ENCODE measurements at places on chromosomes 11 and 22.

GRCh38 chr11:17743026-17743807 lies 8.6 kb downstream of the KCNC1 start:
- no peak for DNase-seq

DNA sequence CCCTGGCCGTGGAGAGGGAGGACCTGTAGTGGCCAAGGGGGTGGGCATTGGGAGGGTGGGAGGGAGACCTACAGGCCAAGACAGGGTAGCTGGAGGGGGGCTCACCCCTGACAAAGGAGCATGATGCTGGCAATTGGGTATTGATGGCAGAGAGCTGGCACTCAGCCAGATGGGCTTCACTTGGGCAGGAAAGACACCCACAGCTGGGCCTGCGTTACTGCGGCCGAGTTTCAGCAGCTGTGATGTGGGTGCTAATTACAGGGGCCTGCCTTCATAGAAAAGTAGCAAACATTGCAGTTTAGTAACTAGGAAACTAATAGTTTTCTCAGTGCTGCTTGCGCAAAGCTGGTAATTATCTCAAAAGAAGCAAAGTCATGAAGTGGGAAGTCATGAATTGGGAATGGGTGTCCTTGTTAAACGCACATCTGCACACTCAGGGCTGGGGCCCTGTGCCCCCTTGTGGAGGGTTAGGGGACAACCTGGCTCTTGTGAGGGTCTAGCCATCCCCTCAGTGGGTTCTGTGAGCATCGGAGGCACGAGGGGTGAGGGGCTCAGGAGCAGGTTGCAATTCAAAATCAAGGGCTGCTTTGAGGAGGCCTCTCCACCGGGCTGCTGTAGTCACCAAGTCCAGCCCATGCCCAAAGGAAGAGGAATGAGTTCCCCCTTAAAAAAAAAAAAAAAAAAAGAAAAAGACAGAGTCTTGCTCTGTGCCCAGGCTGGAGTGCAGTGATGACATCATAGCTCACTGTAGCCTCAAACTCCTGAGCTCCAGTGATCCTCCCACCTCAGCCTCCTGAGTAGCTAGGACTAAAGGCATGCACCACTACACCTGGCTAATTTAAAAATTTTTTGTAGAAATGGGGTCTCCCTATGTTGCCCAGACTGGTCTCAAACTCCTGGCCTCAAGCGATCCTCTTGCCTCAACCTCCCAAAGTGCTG lies 24.4 kb upstream of the TXNRD2 start:
- DNase-seq: peak; percentile 11

DNA sequence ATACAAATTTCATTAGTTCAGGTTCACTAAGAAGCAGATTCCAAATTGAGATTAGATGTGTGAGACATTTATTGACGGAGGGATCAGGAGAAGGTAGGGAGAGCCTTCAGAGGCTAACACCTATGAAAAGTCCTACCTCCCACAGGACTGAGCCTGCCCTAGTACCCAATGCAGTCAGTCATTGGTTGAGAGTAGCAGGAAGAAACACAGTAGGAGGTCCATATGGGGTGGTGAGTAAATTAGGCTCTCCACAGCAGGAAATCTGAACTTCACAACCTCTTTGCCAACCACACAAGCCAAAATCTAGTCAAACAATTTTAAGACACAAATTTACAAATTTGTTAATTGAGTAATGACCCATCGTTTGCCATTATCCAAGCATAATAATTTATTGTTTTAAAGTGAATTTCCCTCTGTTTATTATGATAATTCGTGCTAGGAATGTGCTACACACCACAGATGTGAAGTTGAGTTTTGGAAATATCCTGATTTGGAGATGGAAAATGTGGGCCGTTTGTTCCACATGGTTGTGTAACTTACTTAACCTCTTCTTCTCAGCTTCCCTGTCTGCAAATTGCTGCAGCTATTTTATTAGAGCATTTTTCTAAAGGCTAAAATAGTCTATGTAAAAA lies 542.1 kb downstream of the ETS1 start:
- no peak for DNase-seq

GRCh38 chr11:66293777-66294625 lies 2.3 kb downstream of the TMEM151A start:
- DNase-seq: no peak

DNA sequence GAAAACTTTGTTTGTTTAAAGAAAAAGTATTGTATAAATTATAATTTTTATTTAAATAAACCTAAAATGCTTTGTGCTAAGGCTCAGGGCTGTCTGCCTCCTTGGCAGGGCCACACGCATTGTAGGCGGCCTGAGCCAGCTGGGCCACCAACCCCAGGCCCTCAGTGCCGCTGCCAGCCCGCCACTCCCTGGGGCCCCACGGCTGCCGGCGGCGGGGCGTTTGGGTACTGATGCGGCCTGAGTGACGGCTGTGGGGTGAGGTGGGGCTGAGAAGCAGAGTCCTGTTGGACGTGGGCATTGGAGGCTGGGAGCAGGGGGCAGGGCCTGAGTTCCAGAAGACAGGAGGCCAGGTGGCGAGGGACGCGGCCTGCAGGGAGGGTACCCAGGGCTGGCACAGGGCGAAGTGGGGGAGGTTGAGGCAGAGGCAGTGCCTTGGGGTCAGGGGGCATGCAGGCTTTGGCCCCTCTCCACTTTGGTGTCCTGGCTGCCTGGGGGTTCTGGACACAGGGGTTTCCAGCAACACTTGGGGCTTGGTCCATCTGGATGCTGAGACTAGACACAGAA lies 58.3 kb downstream of the CERK start:
- no peak for DNase-seq

DNA sequence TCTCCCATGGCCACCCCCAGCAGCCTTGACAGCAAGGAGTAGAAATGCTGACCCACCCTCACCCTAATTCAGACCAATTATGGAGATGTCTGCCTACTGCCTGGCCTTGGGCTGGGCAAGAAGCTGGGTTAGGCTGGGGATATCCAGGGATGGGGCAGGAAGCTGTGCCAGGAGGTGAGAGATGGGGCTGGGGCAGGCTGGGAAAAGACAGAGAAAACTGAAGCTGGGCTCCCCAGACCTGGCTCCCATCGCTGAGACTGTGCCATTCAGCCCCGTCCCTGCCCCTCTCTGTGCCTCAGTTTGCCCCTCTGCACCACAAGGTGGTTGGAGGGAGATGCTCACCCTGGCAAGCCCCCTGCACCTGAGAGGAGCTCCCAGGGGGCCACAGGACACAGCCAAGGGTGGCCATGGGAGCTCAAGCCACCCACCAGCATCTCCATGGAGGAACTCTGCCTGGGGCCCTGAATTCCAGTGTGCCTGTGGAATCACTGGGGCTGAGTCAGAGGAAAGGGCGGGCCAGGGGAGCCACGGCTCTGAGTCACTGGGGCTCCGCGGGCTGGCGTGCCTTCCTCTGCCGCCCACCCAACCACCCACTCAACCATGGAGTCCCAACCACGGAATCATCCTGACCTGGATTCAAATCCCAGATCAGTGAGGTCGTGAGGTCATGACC lies 6.0 kb upstream of the CARD10 start:
- DNase-seq: no peak

DNA sequence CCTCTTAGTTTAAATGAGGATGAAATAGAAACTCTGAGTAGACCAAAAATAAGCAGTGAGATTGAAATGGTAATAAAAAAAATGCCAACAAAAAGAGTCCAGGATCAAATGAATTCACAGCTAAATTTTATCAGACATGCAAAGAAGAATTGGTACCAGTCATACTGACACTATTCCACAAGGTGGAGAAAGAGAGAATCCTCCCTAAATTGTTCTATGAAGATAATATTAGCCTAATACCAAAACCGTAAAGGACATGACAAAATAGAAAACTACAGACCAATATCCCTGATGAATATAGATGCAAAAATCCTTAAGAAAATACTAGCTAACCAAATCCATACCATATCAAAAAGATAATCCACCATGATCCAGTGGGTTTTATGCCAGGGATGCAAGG lies 169.8 kb upstream of the CHORDC1 start:
- no peak for DNase-seq

DNA sequence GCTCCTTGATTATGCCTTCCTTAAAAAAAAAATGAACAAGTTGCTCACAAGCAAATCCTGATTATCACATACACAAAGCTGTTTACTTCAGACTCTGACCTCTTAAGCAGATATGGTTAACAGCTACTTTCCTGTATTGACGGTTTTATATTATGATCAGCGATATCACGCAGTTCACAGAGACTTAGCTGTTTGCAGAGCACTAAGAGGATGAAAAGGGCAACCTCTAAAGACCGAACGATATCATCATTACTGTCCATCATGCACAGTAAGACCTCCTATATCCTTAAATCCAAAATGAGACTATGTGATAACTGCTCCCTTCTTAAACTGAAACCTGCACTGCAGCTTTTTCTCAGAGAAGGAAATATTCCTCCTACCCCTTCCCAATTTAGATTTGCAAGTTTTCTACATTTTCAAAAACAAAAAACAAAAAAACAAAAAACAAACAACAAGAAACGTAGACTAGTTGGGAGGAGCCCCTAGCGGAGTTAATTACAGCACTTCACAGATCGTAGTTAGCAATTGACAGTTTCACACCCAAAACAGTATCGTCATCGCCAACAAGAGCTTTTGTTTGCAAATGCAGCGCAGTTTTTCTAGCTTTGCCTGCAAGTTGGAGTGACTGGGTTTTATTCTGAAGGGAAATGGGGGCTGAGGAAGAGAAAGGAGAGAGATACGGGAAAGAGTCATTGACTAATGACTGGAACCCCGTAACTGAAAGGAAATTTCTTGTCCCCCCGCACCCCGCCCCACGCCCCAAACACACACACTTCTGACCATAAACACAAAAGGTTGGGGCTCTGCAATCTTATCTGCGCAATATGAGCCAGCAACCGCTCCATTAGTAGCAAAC lies 1.2 kb downstream of the DDX6 start:
- DNase-seq: peak; percentile 8

DNA sequence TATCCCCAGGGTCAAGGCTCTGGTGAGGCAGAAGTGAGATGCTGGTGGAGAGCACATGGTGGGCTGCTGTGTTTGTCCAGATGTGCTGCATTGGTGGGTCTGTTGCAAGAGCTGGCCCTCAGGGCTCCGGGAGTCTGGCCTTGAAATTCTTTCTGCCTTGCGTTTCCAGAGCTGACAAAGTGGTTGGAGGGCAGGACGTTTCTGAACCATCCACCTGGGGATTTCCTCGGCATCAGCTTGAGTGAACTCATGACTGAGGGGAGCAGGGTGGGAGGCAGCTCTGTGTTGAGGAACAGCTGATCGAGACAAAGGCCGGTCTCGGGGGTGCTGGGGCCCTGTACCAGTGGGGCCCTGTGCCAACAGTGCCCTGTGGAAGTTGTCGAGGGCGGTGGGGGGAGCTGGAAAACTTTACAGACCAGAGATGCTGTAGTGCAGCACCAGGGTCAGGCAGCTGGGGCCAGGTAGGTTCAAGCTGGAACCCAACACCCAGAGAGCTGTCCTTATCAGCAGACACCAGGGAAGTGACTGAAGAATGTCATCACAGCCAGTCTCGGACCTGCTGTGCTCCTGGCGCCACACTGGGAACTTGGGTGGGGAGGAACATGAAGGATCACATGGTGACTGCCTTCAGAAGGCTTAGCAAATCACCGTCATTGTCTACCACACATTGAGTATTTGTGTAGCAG lies 4.9 kb downstream of the TSKU start:
- DNase-seq: no peak
